ENCODE measurements at places on chromosomes 11 and 22.

GRCh38 chr11:2465202-2466068 is 20.6 kb downstream of the KCNQ1 start:
- DNase-seq: no peak

- DNase-seq: no peak
These were observed 1.7 kb downstream of the PICALM start for GRCh38 chr11:86067009-86067850.

DNA sequence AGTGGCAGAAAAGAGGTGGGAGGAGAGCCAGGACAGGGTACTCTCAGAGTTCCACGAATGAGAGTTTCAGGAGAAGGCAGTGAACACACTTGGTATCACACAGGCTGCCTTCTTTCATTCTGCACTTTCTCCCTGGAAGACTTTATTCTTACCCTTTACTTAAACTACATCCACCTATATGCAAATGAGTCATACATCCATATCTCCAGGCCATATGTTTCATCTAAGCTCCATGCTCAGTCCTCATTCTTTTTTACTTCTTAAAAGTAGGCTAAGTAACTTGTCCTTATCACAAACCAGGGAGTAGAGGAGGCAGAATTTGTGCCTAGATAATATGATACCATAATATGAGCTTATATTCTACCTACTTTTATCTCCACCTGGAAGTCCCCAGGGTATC is 6.2 kb upstream of the HYLS1 start:
- DNase-seq: no peak

DNA sequence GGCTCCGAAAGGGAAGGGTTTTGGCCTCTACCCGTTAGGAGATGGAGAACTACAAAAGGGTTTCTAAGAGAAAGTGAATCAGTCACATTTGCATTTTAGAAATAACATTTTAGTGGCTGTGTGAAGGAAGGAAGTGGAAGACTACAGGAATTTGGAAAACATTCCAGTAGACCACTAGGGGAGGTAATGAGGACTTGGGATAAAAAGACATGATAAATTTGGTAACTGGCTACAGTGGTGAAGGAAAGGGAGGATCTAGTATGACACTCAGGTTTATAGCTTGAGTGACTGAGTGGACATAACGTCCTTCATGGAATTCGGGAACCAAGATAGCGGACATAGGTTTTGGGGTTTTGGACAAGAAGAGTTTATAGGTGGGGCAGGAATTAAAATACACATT is 7.0 kb upstream of the RRM1 start:
- DNase-seq: no peak

DNA sequence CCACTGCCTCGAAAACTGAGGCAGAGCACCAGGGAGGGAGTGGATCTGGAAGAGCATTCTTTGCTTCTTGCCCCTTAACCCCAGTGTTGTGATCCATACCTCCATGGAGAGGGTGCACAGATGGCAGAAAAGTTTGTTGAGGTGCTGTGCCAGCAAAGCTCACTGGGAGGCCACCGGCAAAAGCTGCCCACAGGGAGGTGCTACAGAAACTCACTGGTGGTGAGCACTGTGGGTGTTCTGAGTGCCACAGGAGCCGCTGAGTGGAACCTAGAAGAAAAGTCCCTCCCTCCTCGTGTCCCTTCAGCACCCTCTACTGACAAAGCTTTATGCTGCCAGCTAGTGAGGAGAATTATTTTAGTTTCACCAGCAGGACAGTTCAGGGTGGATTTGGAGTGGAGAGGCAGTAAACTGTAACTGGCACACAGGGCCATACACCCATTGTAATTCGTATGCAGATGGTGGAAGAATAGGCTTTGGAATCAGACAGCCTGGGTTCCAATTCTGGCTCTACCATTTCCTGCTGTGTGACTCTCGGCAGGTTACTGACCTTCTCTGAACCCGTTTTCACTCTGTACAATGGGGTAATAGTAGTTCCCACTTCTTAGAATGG is 84.6 kb downstream of the SWAP70 start:
- DNase-seq: peak; percentile 76

GRCh38 chr11:8354622-8355415 is 91.1 kb upstream of the LMO1 start:
- no peak for DNase-seq

DNA sequence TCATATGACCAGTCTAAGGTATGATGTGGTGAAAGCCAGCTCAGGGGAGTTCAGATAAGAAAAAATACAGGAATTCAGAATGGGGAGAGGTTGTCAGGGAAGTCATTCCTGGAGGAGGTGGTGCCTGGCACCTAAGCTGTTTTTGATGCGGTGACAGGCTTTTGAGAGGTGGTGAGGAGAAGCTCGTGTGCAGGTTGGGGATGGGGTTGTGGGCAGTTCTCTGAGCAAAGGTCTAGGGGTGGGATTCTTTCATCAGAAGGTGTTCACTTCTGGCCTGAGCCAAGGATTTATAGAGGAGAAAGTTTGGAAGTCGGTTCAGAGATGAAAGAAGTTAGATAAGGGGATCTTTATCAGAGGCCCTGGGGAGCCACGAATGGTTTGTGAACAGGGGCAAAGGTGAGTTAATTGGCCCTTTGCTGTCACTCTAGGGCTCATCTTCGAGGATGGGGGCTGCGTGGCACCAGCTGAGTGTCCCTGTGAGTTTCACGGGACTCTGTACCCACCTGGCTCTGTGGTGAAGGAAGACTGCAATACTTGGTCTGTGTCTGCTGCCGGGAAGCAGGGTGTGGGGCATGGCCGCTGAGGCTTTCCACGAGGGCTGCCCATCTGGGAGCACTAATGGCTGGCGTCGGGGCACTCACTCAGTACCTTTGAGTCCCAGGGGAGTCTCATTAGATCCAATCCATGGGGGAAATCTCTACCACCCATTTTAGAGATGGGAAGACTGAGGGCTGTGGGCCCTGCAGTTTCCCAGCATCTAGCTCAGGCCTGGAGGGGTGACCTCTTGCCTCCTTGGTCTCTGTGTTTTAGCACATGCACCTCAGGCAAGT is 13.4 kb downstream of the OTOG start:
- no peak for DNase-seq

GRCh38 chr11:57368106-57368844 is 12.7 kb downstream of the PRG3 start:
- DNase-seq: no peak

DNA sequence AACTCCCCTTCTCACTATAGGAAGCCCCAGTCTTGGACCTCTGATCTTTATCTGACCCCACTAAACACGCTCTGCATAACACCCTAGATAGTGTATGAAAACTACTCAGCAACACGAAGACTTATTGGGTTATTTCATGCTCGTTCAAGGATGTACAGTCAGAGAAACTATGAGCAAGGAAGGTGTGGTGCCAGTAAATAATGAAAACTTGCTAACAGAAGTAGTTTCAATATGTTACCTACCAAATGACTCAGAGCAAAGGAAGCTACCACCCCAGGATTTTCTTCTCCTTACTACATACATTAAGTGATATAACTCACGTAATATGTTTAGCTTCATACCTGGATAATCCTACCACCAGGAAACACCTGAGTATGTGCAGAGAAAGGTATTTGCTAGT is 25.9 kb upstream of the LYVE1 start:
- no peak for DNase-seq

DNA sequence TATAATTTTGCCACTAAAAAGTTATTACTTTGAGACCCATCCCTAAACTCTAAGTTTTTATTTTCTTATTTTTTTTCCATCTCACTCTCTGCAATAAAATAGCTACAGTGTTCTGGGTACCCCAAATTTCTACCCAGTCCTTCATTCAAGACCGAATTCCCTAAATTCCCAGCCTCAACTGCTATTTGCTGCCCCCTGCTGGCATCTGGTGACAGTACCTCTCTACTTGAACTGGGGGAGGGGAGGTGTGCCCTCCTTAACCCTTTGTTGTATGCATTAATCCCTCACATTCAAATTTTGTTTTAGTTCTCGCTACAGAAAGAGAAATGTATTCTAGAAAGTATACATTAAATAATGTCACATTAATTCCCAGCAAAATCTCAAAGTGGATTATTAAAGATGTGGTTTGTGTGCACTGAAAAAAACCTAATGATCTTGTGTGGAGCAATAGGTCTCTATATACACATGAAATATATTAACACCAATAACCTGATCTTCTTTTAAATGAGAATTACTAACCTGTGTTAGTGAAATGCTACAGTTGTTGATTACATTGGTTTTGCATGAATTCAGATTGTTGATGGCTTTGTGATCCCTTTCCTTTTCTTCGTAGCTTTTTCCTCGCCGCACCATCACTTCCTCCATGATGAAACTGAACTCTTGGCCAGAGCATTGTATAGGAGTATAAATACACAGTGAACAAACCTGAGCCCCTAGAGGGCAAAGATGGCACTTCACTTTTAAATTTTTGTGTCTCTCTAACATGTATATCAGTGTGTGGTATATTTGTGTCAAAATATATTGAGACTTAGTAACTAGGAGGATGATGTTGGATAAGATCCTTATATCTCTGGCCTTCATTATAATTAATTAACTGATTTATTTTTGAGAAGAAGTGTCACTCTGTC is 590.0 kb downstream of the METTL15 start:
- DNase-seq: peak; percentile 36

DNA sequence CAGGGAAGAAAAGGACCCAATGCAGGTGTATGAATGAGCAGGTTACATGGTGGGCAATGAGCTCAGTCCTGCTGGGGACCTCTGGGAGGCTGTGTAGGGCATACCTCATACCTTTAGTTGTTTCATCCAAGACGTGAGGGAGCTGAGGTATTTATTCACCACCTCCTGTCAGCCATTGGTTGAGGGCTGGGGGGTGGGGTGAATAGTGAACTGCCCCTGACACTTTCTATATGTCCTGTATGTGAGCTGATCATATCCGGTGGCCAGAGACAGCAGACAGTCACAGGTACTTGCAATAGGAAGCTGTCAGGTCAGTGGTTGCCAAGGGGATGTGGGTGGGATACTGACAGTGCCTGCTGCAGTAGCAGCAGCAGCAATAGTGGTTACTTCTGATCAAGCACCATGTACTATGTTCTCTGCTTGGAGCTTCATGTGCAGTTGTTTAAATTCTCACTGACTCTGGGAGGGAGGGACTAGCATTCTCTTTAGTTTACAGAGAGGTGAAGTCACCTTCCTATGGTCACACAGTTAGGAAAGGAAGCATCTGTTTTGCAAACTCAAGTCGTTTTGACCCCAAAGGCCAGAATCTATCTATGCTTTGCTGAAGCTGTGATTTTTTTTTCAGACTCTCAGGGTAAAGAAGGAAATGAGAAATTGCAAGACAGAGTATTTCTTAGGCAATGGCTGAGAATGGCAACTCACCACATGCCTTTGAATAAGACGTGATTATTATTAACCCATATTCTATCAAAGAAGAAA is 54.0 kb downstream of the MIAT start:
- no peak for DNase-seq

- DNase-seq: peak; percentile 33
These were observed 720 bp downstream of the FAM118A start for GRCh38 chr22:45310331-45310976.

GRCh38 chr11:86481399-86481798 is 106.7 kb downstream of the CCDC81 start:
- DNase-seq: no peak

- no peak for DNase-seq
These were observed 136.2 kb downstream of the ELP4 start for GRCh38 chr11:31645747-31646146.

All from activated CD4-positive, alpha-beta T cell treated with anti-CD3 and anti-CD28 coated beads for 48 hours (primary cell).